IPS DF 19.7 (cell line): ENCODE measurements at places on chromosomes 7 and 10.

GRCh38 chr10:127293640-127294039 is 97.2 kb upstream of the INSYN2A start:
- DNase-seq, result no peak

DNA sequence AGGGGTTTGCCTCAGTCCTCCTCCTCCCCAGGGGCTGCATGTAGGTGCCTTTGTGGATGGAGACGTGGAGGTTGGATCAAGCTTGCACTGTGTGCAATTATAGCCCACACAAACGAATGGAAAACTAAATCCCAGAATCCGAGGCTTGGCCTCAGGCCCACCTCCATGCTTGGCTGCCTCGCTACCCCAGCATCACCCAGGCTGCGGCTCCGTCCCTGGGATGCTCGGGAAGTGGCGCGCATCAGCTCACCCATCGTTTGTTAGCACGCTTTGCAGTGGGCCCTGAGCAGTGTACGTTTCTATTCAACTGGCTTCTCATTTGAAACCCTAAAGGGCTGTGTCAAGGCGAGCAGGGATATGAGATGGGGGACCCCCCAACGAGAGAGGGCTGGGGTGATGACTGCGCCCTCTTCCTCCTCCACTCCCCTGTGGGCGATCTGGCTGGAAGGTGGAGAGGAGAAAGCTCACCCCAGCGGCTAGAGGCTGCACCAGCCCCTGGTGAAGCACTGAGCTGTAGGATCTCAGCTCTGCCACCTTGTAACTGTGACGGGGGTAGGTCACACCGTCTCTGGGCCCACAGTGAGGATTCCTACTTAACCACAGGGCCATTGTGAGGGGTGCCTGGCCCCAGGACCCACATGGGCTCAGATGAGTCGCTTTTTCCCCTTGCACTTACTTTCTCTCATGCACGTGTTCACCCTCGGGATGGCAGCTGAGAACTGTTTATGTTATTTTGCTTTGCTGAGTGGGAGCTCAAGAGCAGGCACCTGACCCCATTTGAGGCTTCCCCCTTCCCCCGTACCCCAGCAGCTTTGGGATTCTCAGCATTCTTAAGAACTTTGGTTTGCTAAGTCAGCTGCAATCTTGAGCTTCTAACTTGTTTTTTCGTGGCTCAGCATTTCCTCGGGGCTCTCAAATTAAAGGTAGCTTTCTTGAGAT is 12.7 kb upstream of the BTBD16 start:
- DNase-seq, result no peak

- no peak for DNase-seq
These were observed 280.5 kb downstream of the SFMBT2 start for GRCh38 chr10:7130191-7130911.

DNA sequence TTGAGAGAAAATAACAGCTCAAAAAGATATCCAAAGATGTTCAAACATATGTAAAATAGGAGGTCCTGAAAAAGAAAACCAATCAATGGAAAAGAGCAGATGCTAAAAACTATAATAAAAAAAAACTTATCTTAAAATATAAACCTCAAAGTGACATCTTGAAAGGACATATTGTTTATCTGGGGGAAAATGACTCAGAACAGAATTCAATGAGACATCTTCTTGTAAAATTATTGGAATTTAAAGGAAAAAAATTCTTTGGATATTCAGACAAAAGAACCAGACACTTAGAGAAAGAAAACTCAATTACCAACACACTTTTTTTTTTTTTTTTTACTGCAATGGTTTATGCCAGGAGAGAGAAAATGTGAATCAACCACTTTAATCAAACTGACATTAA is 58.9 kb downstream of the NAMPT start:
- DNase-seq, result no peak

GRCh38 chr7:94223375-94224084 is 171.2 kb upstream of the COL1A2 start:
- peak; percentile 83 for DNase-seq

DNA sequence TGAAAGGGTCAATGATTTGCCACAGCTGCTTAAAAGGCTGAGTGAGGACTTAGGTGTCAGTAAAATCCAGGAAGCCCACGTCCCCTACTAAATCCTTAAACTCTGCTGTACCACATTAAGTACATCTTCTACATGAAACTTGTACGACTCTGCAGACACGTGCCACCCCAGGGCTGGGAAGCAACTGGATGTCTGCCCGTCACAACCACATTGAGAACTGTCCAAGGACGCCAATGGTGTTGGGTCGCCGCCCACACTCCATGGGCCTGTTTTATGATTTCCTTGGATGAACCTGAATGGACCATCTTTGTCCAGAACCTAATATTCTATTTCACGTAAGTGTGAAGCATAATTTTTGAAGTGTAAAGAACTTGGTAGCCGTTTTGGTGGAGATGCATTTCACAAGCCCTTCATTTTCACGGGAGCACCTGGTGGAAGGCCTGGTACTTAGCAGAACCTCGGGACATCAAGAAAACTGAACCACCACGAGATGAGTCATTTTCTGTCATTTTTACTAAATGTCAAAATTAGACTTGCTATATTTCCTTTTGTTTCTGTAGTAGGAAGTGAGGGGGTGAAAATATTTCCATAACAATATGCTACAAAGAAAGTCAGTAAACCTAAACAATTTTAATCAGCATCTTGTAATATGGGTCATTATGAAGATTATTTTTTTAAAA is 134.9 kb downstream of the SFMBT2 start:
- no peak for DNase-seq

DNA sequence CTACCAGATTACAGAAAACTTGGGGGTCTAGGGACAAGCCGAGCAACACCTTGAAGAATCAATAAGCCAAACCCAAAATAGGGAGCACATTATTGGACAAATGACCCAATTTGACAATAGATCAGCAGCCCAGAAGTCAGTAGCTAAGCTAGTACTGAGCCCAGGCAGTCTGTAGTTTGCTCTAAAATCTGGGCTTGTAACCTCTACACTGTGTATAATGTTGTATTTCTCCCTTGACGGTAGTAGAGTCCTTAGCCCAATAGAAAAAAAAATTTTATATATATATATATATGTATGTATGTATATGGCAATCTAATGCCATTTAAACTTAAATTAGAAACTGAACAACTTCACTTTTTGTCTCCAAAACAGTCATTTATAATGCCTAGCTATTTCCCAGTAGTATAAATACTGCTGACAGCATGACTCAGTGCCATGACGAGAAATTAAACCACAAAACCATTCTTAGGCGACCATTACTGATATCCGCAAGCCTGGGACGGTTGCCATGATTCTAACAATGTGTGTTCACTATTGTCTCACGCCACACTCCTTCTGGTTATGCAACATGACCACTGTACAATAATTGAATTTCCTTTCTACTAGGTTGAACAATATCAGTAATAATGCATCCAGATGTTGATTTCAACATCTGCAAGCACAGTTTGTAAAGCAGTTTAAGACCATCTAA is 110.5 kb downstream of the IPMK start:
- no peak for DNase-seq

DNA sequence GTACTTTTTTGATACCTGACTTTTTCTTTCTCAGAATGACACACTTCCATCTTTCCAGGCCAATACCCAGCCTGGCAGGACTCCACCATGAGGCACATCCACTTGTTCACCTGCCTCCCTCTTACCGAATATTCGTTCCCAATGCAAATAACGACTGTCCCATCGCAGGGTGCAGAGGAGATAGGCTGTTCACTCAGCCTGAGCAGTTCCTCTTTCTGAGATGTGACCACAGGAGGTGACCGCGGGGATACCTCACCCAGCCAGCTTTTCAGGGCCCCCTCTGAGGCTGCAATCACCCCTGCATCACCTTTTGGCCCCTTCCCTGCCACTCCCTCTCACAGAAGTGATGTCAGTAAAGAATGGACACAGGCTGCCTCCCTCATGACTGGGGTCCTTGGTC is 28.3 kb downstream of the PTPRN2 start:
- DNase-seq, result no peak

DNA sequence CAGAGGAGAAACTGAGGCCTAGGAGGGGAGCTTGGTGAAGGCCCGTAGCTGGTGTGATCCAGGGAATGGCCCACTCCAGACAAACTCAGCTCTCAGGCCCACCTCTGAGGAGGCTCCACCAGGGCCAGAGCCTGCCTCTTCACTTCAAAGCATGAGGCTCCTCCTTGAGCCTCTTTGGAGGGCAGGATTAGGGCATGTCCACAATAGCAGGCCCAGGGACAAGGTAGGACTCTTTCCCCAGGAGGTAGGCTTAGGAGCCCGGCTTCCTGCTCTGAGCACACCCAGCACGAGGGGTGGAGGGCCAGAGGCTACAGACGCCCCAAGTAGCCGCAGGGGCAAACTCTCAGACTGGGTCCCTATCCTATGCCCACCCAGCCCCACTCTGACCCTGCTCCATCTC is 164.6 kb upstream of the ZMIZ1 start:
- no peak for DNase-seq
